ENCODE measurements at places on chromosomes 7 and 10. TPM values are rescaled to one million over a fixed set of nuclear protein-coding genes. Genes with fewer than 3 reads are reported as not detected.

- no peak for DNase-seq
These were observed 277.9 kb downstream of the HPSE2 start for GRCh38 chr10:98957801-98958200.

GRCh38 chr7:11737723-11738122 is 94.3 kb downstream of the THSD7A start:
- DNase-seq, result no peak

DNA sequence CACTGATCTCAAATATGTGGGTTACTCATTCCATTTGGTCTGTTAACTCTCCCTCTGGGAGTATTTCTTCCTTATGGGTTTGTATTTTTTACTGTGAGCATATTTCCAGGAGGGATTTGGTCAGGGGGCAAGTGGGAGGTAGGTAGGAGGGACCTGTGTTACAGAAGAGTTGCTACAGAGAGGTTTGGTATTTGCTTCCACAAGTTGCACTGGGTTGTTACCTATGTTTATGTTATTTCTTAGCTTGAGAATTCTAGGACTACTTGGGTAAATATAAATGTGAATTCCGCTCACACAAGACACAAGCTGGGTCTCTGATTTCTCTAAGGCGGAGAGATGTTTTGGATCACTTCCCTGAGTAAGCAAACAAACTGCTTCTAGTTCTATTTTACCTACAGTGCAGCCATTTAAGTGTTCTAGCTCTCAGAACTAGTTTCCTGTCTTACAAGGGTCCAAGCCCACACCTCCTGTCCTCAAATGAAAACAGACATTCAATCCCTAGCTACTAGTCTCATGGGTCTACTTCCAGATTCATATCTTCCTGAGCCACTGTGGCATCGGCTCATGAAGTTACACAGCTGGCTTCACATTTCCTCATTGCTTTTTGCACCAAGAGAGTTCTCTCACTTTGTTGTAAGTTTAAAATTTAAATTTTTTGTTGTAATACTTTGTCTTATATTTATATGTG is 75.4 kb upstream of the PPP1R3C start:
- no peak for DNase-seq

DNA sequence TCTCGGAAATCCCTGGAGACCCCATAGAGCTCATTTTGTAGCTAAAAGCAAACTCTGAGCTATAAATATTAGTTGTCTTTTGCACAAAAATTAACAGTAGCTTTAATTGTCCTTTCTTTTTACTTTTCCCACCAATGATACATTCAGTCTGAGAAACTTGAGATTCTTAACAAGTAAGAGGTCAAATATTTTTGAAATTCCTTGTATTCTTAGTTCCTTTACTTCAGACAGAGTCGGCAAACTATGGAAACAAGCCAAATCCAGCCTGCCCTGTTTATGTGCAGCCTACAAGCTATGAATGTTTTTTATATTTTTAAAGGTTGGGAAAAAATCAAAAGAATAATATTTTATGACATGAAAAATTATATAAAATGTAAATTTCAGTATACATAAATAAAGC is 146.6 kb downstream of the CTNNA3 start:
- DNase-seq, result no peak

DNA sequence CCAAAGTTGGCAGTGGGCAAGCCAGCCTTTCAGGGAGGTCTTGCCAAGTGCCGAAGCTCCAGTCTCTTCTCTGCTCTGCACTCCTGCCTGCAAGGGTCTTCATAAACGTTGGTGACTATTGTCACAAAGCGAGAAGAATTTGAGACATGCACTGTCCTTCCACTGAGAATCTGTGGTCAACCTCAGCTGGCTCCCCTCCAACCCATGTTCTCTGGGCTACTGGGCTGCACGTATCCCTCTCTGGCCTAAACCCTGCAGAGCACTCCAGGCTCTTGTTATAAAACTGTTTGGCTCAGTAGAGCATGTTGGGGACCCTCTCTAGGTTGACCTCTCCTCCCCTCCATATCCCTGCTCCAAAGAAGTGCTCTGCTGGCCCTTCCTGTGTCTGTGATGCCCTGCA is 260.4 kb upstream of the NFE2L3 start:
- DNase-seq, result no peak

- DNase-seq, result peak; percentile 18
These were observed 10.2 kb downstream of the OGDHL start for GRCh38 chr10:49751636-49752510.

DNA sequence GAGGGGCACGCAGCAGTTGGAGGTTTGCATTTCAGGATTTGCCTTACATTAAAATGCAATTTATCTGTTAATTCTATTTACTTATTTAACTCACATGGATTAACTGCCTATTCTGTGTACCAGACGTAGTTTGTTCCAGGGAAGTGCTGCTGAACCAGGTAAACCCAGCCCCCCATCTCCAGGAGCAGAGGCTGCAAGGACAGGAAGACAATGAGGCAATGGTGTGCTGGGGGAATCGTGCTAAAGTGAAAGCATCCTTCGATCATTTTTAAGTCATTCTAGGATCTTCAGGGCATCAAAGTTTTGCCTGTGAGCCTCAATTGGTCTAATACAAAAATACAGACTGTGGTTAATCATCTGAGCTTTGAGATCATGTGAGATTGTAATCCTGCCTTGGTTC is 166.4 kb downstream of the DNAJB6 start:
- DNase-seq, result peak; percentile 3

- DNase-seq, result no peak
These were observed 6.5 kb upstream of the RBM20 start for GRCh38 chr10:110637558-110638053.

DNA sequence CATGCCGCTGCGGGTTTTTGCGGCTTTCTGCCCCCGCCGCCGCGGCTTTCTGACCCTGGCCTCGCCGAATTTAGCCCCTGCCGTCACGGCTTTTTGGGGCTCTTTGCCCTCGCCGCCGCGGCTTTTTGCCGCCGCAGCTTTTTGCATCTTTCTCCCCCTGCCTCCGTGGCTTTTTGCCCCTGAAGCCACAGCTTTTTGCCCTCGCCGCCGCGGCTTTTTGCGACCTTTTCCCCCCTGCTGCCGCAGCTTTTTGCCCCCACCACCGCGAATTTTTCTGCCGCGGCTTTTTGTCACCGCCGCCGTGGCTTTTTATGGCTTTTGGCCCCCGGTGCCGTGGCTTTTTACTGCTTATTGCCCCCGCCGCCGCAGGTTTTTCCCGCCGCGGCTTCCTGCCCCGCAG is 636.5 kb downstream of the ZNF716 start:
- DNase-seq, result no peak

GRCh38 chr7:102992938-102993717 is 80.3 kb downstream of the LRRC17 start:
- DNase-seq, result no peak

- DNase-seq, result peak; percentile 94
These were observed 2.2 kb downstream of the TRIL start for GRCh38 chr7:28955718-28956607.

DNA sequence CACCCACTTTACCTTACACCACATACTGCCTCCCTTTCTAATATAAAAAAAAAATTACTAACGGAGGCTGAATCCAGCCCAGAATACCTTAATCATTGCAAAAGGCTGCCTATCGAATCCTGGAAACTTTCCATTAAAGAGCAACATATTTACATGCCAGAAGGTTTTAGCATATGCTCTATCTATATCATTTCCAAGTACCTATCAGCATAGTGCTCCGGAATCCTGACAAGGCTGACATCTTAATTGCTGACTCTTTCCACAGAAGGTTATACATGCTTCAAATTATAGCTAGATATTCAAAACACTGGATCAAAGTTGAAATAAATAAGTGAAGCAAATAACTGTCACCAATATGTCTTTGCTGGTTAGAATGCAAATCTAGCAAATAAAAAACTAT is 170.9 kb upstream of the CDK1 start:
- no peak for DNase-seq

DNA sequence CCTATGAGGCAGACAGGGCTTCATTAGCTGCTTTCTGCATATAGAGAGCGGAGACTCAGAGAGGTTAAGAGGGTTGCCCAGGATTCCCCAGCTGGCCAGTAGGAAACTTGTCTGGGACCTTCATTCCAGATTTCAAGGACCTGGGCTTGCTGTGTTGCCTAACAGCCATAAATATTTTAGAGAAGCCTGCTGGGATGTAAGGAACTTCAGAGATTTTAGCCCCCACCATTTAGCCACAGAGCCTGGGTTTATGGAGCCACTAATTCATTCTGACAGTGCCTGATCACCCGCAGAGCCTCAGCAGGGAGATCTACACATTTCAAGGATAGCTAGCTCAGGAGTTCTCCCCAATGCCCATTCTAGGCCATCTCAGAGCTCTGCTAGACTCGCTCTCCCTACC is 56.6 kb upstream of the TRUB1 start:
- no peak for DNase-seq

- DNase-seq, result peak; percentile 70
These were observed 40.1 kb downstream of the PFKP start for GRCh38 chr10:3107426-3107961.

DNA sequence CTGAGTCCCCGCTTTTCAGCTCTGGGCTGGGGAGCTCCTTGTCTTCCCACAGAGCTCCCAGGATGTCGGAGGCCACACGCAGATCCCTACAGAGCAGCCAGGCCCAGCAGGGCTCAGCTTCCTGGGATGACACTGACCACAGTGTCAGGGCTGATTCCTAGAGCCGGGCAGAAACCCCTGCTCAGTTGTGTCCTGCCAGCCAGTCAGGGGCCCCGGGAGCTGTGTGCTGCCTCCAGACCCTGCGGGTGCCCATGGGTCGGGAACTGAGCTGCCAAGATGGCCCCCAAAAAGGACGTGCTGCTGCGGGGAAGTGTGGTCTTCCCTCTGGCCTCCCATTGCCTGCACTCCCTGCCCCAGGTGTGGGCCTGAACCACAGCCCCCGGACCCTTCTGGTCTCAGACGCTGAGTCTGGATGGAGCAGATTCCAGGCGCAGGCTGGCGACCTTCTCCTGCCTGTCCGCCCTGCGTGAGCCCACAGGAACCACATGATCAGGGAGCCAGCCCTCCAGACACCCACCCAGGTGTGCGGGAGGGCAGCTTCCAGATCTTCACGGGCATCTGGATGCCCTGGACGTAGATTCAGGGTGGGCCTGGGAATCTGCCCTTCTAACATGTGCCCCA is 217.4 kb downstream of the MAD1L1 start:
- DNase-seq, result no peak

DNA sequence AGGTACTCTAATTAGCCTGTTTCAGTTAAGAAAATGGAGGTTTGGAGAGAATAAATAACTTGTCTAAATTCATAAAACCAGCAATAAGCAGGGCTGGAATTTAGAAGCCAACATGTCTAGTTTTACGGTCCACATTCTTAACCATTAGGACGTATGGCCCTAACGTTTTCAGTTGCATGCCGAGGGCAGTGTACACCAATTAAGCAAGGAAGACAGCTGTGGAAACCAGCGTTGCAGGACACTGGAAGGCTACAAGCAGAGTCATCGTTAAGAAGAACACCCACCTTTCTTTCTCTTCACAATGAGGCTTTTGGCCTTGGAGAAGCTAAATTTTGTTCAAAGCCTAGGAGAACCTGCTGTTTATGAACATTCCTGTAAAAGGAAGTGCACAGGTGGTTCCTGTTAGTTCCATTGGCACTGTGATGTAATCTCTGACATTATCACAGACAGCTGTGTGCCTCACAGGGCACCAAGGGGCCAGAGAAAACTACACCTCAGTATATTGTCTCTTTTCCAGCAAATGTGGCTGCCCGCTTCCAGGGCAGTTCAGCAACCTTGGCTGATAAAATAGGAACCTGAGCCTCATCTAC is 21.0 kb downstream of the MPP7 start:
- DNase-seq, result no peak

GRCh38 chr7:45589915-45590678 is 15.9 kb downstream of the ADCY1 start:
- peak; percentile 15 for DNase-seq

- peak; percentile 90 for DNase-seq
These were observed 2.1 kb downstream of the PCOLCE start for GRCh38 chr7:100604028-100604975.

- no peak for DNase-seq
These were observed 138.3 kb upstream of the PALS2 start for GRCh38 chr7:24434972-24435371.

DNA sequence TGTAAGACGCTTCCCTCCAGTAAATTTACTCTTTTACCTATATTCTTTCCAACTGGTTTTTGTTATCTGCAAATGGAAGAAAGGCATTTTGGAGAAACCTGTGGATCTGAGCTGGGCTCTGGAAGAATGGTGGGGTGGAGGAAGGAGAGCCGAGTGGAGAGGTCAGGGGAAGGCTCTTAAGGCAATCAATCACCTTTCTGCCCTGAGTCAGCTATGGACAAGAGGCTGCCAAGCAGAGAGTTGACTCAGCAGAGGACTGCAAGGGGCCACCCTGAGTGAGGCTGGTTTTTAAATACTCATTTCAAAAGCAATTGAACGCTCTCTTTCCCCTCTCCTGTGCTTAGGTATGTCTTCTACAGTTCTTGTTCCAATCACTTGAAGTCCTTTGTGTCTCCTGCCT is 81.8 kb downstream of the SPAG6 start:
- DNase-seq, result no peak

DNA sequence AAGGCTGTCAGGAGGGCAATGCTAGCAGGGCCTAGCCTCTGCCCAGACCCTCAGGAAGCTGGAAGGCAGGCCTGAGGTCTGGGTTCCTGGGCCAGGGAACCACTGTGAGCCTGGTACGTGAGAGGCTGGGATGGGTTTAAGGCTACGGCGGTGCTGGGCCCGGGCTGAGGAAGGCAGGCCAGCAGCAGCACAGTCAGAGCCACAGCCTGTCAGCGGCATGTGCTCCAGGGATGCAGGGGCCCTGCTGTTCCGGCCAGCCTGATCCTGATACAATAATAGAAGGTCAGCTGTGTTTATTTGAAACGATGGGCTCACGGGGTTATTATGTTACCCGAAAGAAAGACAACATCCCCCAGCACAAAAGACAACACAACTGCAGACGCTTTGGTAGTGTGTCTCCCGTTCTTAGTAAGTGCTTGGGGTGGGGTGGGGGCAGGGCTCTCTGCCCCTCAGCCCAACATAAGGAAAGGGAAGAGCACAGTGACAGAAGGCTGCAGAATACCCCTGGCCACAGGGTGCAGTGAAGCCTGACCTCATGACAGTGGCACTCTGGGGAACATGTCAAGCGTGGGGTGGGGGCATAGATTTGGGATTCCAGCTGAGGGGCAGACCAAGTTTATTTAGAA is 95.0 kb downstream of the COL13A1 start:
- no peak for DNase-seq

DNA sequence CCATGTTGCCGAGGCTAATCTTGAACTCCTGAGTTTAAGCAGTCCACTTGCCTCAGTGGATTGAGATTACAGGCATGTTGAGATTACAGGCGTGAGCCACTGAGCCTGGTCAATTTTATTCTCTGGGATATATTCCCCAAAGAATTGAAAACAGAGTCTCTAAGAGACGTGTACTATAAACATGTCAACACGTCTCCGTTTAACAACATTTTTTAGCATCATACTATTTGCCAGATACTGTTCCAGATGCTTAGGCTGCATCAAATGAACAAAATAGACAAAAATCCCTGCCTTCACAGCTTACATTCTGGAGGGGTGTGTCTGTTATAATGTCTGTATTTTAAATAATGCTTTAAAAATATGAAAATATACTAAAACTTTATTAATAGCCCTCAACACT is 54.1 kb upstream of the PRKG1 start:
- DNase-seq, result no peak

- DNase-seq, result no peak
These were observed 102.0 kb upstream of the HDAC9 start for GRCh38 chr7:18393465-18394118.

KNDC1 gene
- not detected for total RNA-seq

TBL2 gene
- total RNA-seq, result 1.2 TPM

CDH23 gene
- 4.0 TPM for total RNA-seq

ZNF746 gene
- total RNA-seq, result 52.7 TPM

PTF1A gene
- not detected for total RNA-seq

LOXL4 gene
- total RNA-seq, result 5.5 TPM

NXPH1 gene
- not detected for total RNA-seq

ADGRA1 gene
- not detected for total RNA-seq

NODAL gene
- total RNA-seq, result not detected
